ENCODE measurements at places on chromosomes 2 and 18.

DNA sequence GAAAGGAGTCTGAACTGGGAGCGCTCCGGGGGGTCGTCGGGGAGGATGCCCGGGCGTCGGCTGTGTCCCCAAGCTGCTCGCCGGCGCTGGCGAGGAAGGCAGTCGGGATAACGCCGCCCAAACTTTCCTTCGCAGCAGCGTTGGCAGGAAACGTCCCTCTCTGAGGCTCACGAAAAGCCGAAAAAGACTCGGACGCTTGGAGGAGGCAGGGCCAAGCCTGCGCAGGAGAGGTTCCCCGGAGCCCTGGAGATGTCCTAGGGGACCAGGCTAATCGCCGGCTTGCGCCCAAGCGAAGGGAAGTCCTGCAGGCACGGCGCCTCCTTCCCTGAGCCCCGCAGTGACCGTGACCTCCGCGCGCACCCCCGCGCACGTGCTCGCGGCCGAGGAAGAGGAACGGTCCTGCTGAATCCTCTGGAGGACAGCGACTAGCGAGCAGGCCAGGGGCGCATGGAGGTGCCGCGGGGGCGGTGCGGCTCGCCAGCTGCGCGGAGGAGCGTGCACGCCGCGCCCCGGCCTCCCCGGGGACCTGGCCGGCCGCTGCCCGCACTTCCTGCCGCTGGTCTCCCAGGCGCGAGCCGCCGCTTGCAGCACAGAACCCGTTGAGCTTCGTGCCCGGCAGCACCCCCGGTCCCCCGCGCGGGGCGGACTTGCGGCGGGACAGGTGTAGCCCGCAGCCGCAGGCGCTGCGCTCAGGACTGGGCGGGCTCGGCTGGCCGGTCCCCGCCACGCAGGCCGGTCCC is at the start of gene SH3RF3:
Gene SH3RF3 (plus strand): TSS at position 590 of the 740 bp plus-strand sequence.
- DNase-seq: peak; percentile 11

DNA sequence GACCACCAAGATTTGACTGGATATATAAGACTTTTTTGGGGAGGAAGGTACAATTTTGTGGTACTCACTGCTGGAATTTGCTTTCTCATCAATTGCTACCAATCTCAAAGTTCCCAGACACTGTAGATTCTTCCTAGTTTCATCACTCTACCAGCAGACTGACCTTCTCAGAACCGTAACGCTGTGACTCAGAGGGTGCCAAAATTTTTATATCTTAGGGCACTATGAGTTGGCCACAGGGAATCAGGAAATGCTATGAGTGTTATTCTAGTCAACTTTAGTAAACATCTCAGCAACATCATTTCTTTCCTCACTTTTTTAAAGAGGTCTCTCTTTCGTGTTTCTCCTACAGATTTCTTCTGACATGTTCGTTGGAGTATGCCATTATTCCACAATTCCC is 499.0 kb downstream of the TMX3 start:
- no peak for DNase-seq

- no peak for DNase-seq
Observed at GRCh38 chr18:63783394-63783793, 8.2 kb downstream of the SERPINB7 start.

- DNase-seq: no peak
Observed at GRCh38 chr18:65363011-65363410, 387.8 kb upstream of the CDH7 start.

DNA sequence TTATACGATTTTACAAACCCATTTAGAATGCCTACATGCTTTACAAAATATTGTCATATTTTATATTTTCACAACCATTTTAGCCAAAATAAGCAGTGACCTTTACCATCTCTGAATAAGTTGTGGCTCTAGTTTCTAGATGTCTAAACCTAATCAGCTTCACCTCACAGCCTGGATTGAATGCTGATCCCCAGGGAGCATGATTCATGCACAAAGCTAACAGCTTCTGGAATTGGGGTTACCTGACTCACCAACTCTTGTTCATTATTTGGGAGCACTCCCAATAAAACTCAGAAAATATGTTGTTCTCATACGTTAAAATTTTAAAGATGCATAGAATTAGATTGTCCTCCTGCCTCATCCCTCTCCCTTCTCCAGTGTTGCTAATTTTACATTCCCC is 611.7 kb upstream of the NETO1 start:
- DNase-seq: no peak

DNA sequence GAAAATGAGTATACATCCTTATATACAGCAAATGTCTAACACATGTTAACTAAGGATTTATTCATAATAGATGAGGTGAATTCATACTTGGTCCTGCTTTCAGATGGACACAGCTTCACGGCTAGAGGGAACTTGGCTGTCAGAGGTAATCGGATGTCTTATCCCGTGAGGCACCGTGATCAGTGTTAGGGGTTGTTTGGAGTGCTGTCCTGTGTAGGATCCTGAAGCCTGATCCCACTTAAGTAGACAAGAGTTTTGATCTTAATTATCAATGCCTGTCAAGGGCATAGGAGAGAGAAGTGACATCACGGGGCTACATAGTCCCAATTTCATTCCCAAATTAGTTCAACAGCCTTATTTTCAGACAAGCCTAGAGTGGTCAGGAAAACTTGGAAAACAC is 204.6 kb downstream of the RNF144A start:
- DNase-seq: no peak

DNA sequence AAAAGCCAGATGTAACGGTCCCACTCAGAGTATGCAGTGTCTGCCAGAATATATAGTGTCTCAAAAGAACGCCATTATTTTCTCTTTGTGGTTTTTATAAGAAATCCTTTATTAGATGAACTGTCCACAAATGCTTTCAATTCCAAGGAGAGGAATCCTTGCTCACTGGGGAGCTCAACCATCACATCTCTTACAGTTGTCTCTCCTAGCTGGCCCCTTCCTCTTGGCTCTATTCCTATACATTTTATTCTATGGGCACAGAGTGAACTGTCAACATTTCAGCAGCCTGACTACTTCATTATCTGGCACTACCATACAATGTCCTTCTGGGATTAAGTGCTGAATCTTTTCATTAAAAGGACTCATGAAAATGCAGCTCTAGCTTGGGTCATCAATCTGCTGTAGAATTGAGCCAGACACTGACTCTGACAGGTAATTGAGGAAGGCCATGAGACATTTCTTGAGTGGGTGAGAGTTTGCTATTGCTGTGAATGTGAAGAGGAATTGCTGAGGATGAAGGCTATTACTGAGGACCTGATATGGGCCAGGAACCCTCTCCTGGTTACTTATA is 96.5 kb upstream of the THOC1 start:
- DNase-seq: no peak

GRCh38 chr2:177287814-177288213 is 23.3 kb upstream of the NFE2L2 start:
- DNase-seq: no peak

DNA sequence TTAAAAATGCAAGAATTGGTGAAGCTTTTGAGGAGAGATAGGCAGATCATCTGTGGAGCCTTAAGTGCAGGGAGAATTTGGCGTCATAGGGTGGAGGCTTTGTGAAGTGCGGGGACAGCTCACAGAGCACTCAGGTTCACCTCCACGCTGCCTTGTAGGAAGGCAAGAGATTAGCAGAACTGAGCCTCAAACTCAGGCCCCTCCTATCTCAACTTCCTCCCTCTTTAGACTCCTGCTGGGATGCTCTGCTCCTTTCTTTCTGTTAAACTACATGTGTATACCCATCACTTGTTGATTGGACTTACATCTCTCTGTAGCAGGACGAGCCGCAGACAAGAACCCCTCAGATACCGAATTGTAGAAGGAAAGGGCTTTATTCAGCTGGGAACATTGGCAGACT is 422.2 kb downstream of the SETBP1 start:
- DNase-seq: no peak

DNA sequence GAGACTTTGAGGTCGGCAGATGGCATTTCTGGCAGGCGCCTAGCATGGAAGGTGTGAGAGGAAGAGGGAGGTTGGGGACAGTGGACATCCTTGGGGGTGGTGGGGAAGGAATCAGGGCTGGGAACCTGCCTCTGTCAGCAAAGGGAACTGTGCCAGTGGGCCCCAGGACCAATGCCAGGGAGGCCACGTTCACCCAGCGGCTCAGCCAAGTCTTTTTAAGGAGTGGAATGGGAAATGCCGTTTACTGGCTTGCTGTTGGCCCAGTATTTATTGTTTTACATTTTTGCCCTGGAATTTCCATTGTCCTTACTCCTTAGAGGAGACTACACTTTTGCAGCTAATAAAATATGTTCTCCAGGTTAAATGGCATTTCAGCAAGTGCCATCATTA is 135.2 kb downstream of the MCFD2 start:
- no peak for DNase-seq

DNA sequence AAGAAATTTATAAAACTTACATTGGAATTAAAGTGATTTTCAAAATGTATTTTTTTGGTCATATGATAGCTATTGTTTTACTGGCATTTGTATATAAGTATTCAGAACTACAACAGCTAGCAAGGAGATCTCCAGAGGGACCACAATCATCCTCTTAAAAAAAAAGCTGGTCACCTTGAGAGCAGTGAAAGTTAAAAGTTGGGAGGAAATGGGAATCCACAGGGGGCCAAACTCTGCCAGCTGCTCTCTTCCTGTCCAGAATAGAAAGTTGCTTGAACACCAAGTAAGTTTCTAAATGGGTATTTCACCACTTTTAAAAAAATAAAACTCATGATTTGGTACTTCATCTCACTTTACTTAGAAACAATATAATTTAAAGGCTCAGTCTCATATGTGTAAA is 1025.1 kb downstream of the LRP1B start:
- no peak for DNase-seq

DNA sequence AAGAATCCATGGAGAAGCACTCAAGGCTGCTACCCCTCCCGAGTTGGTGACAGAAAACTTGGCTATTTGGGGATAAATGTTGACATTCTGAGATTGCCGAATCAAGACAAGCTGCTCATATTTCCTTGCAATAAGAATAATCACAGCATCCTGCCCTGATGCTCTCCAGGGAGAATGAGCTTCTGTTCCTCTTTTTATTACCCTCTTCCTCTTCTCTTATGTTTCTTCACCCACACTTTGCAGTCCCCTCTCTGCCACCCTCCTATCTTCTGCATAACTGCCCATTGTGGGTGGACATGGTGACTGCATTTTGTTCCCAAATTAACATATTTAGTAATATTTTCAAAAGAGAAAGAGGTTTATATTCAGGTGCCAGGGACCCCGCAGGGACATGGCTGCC is 11.9 kb upstream of the MSGN1 start:
- no peak for DNase-seq

- DNase-seq: no peak
Observed at GRCh38 chr2:43905371-43905803, 66.6 kb downstream of the ABCG8 start.

DNA sequence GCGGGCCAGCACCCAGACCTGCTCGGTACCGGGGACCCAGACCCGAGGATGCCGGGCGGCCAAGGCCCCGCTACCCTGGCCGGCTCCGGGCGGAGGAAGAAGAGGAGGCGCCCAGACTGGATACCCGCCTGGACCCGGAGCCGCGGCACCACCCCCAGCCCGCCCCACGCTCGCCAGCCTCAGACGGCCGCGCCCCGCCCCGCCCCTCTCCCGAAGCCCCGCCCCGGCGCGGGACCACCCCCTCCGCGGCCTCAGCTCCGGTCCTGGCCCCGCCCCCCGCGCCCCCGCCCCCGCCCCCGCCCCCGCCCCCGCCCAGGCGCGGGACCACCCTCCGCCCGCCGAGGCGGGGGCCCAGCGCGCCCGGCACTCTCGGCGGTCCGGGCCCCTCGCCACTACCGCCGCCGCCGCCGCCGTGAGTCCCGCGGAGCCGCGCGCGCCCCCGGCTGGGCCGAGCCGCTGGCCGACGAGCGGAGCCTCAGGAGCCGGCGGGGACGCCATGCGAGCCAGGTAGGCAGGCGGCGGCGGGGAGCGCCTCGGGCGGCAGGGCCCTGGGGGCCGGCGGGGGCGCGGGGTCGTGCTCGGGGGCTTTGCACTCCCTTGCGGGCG is at the start of gene SH3BP4:
Gene SH3BP4 (plus strand): TSS at position 354 of the 606 bp plus-strand sequence. CDS start 82,986 bp downstream, outside the sequence.
- DNase-seq: peak; percentile 16

GRCh38 chr2:5877360-5877759 is 185.2 kb downstream of the SOX11 start:
- DNase-seq: no peak

GRCh38 chr2:194926873-194927272 is 730.2 kb upstream of the SLC39A10 start:
- no peak for DNase-seq

GRCh38 chr2:58984731-58985130 is 743.6 kb upstream of the FANCL start:
- DNase-seq: no peak

Measured in activated T-cell treated with anti-CD3 and anti-CD28 coated beads for 1 hour (primary cell).